ENCODE measurements at places on chromosomes 1 and 21. TPM values are rescaled to one million over a fixed set of nuclear protein-coding genes. Genes with fewer than 3 reads are reported as not detected.
A peak's percentile ranks its signal among the peaks of the same experiment; 100 is the strongest.

- DNase-seq, result peak; percentile 85
Observed at GRCh38 chr1:18927654-18928272, 25.4 kb upstream of the ALDH4A1 start.

GRCh38 chr21:33286600-33287456 is 20.7 kb downstream of the IL10RB start:
- DNase-seq, result no peak

DNA sequence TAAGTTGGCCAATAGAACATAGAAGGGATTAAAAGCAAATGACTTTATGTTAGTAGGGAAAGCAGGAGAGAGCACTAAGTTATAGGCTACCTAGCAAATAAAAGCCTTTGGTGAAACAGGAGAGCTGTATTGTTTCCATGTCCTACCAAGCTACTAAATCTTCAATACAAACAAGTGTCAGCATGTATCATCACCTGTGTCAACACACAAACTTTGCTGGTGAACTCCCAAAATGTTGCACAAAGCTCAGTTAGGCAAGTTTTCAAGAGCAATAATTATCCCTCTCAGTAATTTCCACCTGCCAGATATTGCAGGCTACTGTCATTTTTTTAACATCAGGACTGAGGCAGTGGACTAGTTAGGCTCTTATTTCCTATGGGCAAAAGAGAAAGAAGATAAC is 77.7 kb upstream of the ADAM30 start:
- no peak for DNase-seq

KRTAP20-2 gene
- not detected for total RNA-seq

Measured in activated CD4-positive, alpha-beta T cell treated with anti-CD3 and anti-CD28 coated beads, Interleukin-2, amount 10 ng/mL, durations not matched to agents 24 days and 14 days (primary cell).